ENCODE measurements at places on chromosomes 3 and 15. TPM values are rescaled to one million over a fixed set of nuclear protein-coding genes. Genes with fewer than 3 reads are reported as not detected.

Gene GPR27
- 17.7 TPM for total RNA-seq

Gene SLC28A1
- total RNA-seq, result not detected

Gene SERPINI2
- not detected for total RNA-seq

Gene PARP16
- 4.3 TPM for total RNA-seq

Gene NANOGP8
- 91.5 TPM for total RNA-seq

Gene PLSCR1
- 54.8 TPM for total RNA-seq

Gene TNNC1
- 7.7 TPM for total RNA-seq

Gene GOLGA8S
- 0.07 TPM for total RNA-seq

Gene LYZL4
- total RNA-seq, result not detected

Gene GOLGA8H
- 0.70 TPM for total RNA-seq

Gene PRSS50
- 0.24 TPM for total RNA-seq

Gene PCSK6
- 4.0 TPM for total RNA-seq

Gene SNX22
- 4.8 TPM for total RNA-seq

All from H9 (cell line).